ENCODE measurements at places on chromosomes 2 and 18. TPM values are rescaled to one million over a fixed set of nuclear protein-coding genes. Genes with fewer than 3 reads are reported as not detected.
A peak's percentile ranks its signal among the peaks of the same experiment; 100 is the strongest.

ALKAL2 gene
- total RNA-seq = not detected

POTEI gene
- total RNA-seq = not detected

DNA sequence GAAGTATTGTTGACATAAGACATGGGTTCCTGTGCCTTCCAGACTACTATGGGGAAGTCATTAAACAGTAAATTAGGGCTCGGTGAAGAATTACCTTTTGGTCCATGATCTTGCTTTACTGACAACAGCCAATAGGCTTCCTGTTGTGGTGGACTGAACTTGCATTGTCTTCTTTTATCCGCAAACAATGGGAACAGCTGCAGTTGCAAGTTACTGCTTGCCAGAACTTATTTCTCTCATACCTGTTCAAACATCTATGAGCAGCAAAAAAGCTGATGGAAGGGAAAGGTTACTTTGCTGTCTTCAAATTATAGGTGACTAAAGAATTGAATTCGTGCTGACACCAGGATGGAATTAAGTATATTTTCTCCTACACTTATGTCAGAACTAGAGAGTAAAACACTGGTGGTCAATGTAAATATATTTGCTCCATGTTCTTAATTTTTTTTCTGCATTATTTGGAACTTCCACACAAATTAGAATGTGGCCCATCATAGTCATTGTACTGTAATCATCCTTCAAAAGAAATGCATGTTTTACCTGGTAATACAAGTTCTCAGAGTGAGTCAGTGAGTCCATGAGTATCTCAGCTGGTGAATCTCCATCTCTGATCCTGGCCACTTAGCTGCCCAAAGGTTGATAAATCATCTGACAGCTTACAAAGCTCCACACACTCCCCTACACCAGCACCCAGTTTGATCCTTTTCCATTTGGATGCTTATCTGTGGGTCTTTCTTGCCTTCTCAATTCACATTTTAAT is 37.3 kb upstream of the RNF152 start:
- peak; percentile 86 for DNase-seq

- DNase-seq = no peak
These were observed 59.5 kb upstream of the POU3F3 start for GRCh38 chr2:104794441-104794840.

DNA sequence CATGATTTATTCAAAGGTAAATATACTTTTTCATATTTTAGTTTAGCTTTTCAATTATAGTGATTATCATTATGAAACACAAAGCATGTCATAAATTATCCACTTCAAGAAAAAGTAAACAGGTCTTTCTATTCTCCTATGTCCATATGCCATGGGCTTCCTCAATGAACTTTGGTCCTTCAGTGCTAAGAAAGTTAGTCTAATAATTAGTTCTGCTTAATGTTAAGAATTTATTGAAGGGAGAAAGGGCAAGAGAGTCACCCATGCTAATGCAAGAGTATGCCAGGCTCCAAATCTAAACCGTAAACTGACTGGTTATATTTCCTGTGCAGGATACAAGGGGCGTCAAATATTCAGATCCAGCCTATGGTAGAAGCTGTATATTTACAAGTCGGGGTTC is 96.2 kb downstream of the GORASP2 start:
- DNase-seq = no peak

DNA sequence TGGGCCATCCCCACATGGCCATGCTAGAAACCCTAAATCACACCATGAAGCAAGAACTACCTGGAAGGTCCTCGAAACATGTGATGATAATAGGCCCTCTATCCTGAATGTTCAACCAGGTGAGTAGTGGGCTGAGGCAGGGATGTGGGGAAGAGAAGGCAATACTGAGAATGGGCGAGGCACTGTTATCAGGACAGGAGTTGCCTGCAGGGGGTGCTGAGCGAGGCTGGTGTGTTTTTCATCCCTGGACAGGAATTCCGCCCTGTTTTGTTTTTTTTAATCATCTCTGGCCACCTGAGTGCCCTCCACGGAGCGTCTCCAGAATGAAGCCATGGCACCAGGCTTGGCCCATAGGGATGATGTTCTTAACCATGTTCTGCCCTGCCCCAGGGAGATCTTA is 103.0 kb upstream of the SOX11 start:
- DNase-seq = no peak

GRCh38 chr2:86480105-86480504 is 38.9 kb downstream of the KDM3A start:
- DNase-seq = no peak

GRCh38 chr2:28662468-28663181 is 89.0 kb upstream of the PPP1CB start:
- DNase-seq = peak; percentile 45

DNA sequence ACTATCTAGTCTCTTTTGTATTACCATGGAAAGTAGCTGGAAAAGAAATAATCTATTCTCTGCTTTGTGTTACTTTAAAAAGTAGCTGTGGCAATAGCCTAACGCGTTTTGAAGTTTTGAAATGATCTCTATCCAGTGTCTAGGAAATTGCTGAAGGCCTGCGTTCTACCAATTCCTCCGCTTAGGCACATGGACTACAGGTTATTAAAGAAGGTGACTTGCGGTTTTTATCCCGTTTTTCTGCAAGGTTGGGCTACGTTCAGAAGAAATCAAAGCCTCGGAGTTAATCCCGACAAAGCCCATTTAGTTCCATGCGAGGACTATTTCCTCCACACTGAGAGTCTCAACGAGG is 636 bp upstream of the UBXN4 start:
- no peak for DNase-seq

DNA sequence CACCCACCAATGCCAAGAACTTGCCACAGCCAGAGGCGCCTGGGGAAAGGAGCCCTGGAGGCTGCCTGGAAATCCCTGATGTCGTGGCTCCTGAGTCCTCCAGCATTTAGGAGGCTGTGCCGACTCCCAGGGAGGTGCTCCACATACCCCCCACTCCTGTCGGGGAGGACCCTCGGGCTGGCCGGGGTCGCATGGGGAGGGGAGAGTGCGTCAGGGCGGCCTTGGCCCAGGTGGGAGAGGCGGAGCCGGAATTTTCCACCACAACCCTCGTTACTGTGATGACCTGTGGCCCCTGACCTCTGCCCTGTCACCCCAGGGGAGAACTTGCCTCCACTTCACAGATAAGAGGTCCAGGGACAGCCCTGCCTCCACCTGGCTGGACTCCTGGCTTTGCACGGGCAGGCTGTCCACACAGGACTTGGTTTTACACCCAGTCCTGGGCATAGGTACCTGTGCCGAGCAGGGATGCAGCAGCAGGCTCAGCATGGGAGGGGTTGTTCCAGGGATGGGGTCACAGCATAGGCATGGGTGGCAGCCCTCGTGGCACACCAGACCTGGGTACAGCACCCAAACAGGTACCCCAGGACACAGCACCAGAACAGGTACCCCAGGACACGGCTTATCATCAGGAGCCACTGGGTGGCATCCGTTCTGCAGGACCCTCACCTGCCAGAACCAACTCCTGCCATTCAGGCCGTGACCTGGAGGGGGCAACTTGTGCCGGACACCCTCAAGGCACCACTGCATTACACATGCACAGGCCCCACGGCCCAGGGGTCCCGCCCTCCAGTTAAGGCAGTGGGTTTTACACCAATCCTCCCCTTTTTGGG is 12.3 kb upstream of the AGXT start:
- DNase-seq = no peak

DNA sequence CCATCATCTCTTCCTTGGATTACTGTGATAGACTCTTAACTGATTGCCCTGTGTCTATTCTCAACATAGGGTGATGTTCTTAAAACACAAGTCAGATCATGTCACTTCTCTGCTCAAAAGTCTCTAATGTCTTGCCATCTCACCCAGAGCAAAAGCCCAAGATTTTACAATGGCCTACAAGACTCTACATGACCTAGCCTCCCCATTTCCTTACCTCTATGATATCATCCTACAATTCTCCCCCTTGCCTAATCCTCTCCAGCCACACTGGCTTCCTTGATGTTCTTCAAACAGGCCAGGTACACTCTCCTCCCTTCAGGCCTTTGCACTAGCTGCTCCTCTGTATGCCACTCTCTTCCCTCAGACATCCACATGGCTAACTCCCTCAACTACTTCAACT is 55.1 kb downstream of the ROCK1 start:
- peak; percentile 92 for DNase-seq

DNA sequence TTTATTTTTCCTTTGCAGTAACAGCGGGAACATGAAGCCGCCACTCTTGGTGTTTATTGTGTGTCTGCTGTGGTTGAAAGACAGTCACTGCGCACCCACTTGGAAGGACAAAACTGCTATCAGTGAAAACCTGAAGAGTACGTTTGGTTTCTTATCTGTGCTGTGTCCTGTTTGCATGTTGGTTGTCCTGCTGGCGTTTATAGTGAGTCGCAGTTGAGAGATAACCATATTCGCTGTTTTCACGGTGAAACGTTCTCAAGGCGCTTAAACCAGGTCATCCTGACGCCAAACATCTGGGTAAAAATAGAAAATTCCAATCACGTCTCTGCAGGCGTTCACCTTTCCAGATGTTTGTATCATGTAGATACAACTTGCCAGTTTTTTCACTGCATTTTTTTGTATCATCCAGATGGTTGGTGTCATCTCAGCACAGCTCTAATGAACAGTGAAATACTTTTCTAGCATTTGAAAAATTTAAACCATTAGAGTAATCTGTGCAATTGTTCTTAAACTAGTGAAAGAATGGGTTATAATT is 21.2 kb downstream of the CLUL1 start:
- no peak for DNase-seq

- DNase-seq = peak; percentile 60
These were observed 289.7 kb downstream of the DYSF start for GRCh38 chr2:71742953-71743601.

DNA sequence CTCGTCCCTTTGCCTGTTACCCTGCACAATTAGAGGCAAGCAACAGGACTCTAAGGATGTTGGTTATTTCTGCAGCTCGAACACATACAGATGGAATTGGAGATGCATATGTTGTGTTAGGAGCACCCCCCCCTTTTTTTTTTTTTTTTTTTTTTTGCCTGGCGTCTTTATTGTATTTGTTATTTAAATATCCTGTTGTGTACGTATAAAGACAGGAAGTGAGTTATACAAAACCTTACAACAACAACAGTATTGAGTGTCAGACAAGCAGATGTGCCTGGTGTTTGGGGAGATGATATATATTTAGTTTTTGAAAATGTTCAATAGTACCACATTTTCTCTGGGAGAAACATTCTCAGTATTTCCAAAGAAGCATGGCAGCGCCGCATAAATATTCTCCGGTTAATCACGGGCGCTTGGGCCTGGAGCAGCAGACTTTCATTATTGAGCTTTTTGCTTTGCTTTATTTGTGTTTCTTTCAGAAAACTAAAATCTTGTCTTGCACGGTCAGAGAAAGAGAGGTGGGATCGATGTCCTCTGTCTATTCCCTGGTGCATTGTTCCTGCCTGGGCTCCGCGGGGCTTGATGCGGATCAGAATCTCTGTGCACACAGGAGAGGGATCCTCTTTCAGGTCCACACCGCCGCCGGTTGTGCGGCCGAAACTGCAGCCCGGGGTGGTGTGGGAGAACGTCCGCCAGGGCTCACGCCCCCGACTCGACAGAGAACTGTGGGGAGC is 23.2 kb upstream of the ZNF516 start:
- no peak for DNase-seq
